ENCODE measurements at places on chromosomes 6 and 20. TPM values are rescaled to one million over a fixed set of nuclear protein-coding genes. Genes with fewer than 3 reads are reported as not detected.

GRCh38 chr6:16624636-16625290 lies 136.5 kb downstream of the ATXN1 start:
- DNase-seq, result no peak

- no peak for DNase-seq
Observed at GRCh38 chr6:75201901-75202672, 3.8 kb downstream of the COL12A1 start.

DNA sequence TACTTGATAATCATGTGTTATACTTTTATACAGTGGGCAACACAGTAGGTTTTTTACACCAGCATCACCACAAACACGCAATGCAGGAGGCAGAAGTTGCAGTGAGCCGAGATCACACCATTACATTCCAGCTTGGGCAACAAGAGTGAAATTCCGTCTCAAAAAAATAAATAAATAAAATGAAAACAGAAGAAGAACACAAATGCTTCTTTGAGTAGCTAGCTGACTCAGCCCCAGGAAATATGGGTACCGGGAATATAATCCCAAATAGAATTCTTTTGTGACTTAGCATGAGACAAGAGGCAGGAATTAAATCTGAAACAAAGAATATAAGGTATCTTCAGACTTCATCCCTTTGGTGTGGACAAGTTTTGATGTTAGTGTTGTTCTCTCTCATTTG lies 164.2 kb upstream of the ATXN1 start:
- no peak for DNase-seq

DNA sequence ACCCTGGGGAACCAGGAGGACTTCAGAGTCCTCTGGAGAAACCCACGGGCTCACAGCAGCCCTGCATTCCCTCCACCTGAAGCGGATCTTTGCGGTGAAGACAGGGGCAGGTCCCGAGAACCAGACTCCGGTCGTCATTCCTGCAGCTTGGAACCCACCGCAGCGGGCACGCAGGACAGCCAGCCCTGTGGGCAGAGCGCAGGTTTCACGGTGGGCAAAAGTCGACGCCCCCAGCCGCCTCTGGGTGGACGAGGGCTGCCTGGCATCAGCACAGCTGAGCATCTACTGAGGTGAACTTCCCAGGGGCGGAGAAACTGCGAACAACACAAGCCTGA lies 118.3 kb downstream of the PSMB1 start:
- DNase-seq, result no peak

DNA sequence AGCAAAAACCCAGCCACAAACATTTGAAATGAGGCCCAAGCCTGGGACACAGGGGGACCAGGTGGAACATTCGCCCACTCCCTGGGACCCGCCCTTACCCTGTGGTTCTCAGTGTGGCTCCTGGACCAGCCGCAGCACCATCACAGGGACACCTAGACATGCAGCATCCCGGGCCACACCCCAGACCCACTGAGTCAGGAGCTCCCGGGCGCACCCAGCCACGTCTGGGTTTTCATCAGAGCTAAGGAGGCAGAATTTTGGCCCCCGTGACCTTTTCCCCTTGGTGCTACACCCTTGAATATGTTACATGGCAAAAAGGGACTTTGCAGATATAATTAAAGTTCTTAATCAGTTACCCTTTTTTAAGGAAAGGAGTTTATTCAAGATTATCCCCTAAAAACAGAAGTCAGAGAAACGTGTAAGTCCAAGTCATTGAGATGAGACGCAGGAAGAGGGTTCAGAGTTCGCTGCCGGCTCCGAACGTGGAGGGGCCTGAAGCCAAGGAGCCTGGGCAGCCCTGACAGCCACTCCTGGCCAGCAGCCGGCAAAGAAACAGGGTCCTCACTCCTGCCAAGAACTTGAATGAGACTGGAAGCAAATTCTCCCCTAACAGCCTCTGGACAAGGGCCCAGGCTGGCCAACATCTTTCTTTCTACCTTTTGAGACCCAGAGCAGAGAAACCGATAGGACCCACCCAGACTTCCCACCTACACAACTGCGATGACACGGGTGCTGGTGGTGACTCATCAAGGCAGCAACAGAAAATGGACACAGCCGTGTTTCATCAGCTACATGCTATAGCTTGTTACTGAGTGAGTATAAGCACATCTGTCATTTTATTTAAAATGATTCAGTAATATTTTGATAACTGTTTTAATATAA lies 25.3 kb downstream of the BFSP1 start:
- no peak for DNase-seq

DNA sequence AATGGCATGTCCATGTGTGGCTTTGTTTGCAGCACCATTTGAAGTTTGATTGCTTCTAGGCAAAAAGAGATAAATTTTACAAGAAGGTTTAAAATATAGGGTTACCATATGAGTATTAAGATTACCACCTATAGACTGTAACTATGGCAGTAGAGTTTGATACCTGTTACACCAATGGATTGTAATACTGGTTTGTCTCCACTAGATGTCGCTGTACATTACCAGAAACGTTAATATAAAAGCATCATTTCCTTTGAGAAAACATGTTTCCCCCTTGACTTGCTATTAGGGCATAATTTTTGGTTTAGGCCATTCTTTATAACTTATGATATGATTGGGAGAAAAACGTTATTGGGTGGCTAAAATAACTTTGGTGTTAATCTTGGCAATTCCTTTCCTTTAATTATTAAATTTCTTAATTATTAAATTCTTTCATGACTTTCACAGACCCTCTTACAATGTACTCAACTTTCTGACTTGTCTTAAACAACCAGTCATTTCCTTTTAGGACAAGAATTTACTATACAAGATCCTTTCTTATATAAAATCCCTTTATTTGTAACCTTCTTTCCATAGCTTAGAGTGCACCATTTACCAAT lies 42.8 kb downstream of the HLA-DPB1 start:
- peak; percentile 30 for DNase-seq

- no peak for DNase-seq
Observed at GRCh38 chr6:73680289-73680918, 15.6 kb upstream of the CD109 start.

DNA sequence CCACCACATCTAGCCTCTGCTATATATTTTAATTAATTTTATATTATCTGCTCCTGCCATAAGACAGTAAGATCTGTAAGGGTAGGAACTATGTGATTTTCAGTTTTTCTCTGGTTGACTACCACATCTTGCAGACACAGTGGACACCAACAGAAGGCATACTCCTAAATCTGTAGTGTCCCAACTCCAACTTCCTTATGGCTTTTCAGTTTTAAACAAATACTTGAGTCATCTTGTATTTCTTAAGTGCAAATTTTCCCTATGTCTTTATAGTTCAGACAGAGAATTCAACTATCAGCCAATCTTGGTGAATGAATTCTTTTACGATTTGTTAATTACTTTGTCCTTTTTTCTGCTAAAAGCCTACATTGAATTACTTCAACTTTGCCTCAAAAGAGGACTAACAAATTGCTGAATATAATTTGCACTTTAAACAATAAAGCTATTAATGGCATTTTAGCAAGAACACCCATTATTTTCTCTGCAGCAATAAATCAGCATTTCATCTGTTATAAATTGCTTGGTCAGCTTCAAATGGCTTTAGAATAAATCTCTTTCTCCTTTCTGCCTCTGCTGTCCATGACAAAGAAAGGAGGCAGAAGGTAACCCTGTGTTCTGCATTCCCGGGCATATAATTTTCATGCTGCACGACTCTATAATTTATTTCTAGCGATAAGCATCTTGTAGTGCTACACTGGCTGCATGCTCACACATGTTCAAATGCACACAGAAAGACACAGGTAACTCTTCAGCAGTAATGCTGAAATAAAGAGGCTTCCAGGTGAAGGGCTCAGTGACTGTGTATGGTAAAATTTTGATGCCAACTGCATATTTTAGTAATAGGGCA lies 144.8 kb downstream of the BACH2 start:
- no peak for DNase-seq

DNA sequence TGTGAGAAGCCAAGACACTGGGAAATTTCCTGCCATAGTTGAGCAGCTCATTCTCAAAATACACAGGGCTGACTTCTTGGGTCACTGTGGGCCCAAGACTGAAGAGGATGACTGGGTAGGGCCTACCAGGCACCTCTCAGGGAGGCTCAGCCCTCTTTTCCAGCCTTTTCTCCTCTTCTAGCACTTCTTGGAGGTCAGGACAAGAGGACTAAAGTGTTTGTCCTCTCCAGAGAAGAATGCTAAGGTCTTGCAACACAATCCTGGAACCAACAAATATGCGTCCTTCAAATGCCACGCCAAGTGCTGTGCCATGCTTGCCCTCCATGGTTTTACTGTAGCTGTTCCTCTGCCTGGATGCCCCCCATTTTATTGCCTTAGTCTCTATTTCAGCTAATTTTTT lies 3.3 kb upstream of the LRRN4 start:
- no peak for DNase-seq

DNA sequence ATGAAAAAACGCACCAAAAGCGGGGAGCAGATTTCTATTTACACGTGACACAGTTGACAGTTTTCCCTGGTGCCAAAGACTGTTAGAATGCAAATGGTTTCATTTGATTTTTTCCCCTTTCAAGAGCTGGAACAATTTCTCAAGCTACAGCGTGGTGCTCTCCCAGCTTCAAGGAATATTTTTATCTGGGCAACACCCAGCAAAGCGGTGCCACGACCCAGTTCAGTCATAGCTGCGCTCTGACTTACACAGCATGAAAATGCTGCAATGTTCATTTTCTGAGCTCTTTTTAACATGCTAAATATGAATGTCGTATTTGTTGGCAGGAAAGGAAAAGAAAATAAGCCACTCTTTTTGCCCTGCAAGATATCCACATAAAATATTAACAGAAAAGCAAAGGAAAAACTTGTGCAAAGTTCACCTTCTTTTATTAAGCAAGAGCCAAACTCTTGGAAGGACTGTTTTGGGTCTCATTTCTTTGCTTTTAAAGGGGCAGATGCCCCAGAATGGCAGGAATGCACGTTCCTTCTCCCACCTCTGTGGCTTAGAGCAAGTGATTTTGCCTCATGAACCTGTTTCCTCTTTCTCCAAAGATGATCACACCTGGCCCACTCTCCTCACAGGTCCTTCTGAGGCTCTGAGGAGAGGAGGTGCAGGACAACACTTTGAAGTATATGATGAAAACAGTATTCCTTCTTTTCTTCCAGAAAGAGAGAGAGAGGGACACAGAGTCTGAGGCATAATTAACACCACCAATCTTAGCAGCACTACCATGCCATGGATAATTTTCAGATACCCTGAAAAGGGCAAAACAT lies 47.0 kb downstream of the TTI1 start:
- no peak for DNase-seq

- peak; percentile 89 for DNase-seq
Observed at GRCh38 chr6:31729515-31729978, 448 bp upstream of the DDAH2 start.

DNA sequence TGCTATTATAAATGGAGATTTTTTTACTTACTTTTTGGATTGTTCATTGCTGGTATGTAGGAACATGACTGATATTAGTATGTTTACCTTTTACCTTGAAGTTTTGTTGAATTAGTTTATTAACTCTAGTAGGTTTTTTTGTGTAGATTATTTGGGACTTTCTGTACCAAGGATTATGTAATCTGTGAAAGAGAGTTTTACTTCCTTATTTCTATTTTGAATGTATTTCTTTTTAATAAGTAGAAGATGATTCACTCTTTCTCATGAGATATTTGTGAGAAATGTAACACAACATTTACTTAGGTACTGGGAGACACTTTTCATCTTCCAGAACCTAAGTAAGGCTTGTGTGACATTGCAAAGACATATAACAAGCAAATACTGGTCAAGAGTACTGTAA lies 473.9 kb upstream of the HS3ST5 start:
- no peak for DNase-seq

ABRACL gene
- 38.1 TPM for polyA plus RNA-seq

DYNLRB1 gene
- polyA plus RNA-seq, result 178 TPM

HLA-E gene
- polyA plus RNA-seq, result 93.8 TPM

BAG2 gene
- 5.4 TPM for polyA plus RNA-seq

LAMA4 gene
- polyA plus RNA-seq, result 97.8 TPM

THEMIS gene
- not detected for polyA plus RNA-seq

HLA-DOA gene
- 4.8 TPM for polyA plus RNA-seq

CLDN20 gene
- polyA plus RNA-seq, result 1.4 TPM

CDSN gene
- not detected for polyA plus RNA-seq

Measured in renal cortex interstitium (tissue), 15 donors.